ENCODE measurements at places on chromosomes 1 and 21. TPM values are rescaled to one million over a fixed set of nuclear protein-coding genes. Genes with fewer than 3 reads are reported as not detected.
A peak's percentile ranks its signal among the peaks of the same experiment; 100 is the strongest.

The AIRE gene
- not detected for polyA plus RNA-seq

The TNFRSF8 gene
- 1.2 TPM for polyA plus RNA-seq

DNA sequence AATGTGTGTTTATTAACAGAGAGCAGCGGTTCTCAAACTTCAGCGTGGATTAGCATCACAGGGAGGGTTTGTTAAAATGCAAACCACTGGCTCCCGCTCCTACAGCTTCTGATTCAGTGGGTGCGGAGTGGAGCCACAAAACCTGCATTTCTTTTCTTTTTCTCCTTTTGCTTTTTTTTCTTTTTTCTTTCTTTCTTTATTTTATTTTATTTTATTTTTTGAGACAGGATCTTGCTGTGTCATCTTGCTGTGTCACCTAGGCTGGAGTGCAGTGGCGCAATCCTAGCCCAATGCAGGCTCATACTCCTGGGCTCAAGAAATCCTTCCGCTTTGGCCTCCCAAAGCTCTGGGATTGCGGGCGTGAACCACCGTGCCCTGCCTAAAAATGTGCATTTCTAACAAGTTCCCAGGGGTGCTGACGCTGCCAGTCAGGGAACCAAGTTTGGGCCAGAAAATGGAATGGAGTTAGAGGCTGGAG, 20.9 kb upstream of the SLC1A7 start:
- DNase-seq, result no peak

DNA sequence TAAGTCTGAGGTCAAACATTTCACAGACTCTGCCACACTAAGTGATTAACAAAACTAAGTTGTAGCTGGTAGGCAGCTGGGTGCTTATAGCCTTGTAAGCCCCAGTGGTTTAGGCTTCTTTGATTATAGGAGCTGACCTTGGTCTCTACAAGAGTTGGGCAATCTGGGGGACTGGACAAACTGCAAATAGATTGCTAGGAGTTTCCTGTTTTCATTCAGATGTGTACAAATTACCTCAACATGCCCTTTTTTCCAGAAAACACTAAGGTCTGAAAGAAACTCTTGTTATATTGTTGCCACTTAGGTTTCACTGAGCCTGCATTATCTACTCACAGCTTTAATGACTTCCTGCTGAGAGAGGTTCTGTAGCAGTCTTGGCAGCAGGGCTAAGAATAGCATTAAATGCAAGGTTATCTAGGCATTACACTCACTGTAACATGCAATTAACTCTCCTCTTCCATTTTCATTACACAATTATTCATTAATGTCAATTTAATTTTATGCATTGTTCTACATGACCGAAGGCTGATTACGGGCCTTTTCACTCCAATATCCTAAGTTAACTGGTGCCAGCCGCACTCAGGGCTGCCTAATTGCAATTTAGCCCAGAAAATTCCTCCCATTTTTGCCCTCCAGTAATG, 314.0 kb downstream of the LMO4 start:
- DNase-seq, result no peak

DNA sequence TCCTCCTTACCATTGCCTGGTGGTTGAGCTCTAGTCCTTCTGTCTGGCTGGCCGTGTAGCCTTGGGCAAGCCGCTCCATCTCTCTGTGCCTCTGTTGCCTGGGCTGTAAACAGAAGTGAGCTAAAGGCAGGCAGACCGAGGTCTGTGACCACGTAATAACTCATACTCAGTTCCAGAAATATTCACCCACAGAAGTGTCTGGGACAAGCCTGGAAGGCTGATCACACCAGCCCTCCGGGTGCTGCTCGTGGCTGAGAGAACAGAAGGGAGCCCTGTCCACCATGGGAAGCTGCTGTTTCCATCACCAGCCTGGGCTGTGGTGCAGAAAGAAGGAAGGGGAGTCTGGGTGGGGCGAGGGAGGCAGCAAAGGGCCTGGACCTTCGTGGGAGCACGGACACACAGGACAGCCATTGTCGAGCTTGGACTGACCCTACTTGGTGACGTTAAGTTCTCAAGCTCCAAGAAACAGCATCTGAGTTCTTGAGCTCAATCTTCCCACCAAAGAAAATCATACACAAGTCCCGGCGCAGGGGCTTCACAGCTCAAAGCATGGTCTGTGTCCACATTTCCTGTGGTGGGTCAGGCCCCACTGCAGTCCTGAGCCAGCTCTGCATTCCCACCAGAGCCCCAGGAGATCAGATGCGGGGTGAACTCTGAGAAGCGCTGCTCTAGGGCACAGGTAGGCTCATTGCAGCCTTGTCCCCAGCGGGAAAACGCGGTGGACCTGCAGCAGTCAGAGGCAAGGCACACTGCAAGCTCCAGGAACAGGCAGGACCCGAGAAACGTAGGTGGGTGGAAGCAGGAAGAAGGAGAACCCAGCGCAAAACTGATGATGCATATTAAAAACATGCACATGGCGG, 61.8 kb downstream of the RUNX3 start:
- DNase-seq, result no peak

DNA sequence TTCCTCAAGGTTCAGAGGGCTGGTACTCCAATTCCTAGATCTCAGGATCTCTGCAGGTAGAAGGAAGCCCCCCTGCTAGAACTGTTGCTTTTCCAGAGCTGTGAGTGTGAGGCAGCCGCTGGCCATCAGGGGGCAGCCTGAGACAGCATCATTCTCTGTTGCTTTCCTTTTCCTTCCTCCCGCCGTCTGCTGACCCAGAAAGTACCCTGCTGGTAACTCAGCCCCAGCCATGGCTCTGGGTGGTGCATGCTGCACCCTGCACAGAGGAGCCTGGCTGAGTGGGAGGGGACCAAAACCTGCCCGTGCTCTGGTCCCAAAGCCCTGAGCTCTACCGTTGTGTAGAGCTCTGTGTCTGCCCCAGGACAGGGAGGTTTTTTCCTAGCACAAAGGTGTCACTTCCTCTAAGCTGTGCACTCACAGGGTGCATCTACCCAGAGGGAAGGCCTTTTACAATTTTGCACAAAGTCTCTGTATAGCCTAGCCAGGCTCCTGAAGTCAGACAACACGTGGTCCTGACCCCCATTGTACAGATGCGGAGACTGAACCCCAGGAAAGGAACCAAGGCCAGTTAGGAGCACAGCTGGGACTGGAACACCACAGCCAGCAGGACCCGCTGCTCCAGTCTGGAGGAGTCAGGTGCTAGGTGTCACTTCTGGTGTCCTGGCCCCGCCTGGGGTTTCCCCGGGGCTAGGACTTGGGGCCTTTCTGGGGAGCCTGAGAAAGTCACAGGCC, 5.6 kb upstream of the FAM131C start:
- DNase-seq, result peak; percentile 85
